Stromal cell of bone marrow (primary cell): ENCODE measurements at places on chromosomes 3 and 15.

- DNase-seq, result peak; percentile 57
Measured at GRCh38 chr3:15933439-15934139, 135.8 kb upstream of the ANKRD28 start.

DNA sequence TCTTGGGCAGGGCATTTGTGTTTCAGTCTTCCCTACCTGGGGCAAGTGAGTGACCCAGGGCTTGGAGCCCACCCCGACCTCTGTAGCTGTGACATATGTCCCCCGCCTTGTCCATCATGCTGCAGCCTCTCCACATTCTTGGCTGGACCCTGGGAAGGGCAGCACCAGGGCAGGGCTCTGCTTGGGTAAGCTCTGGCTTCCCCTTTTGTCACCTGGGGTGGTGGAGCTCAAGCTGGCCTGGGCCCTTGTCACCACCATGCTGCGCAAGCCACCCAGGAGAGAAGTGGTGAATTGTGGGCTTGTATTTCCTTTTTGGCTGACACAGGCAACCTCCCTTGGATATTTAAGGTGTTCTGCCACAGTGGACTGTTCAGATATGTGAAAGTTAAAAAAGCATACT lies 29.3 kb downstream of the SPSB4 start:
- no peak for DNase-seq

- no peak for DNase-seq
Measured at GRCh38 chr3:154884952-154885351, 195.2 kb upstream of the MME start.

DNA sequence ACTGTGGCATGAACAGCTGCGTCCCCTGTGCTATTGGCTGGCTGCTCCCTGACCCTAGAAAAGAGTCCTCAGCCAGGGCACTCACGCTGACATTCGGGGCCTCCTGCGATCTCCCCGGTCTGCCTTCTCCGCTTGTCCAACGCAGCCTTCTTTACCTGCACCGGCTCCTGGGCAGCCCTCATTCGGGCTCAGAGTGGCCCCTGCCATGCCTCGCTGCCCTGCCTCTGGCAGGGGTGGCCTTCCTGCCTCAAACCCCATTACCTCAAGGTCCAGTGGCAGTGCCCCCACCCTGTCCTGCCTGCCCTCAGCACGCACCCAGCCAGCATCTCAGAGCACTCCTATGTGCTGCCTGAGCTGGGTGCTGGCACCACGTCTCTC lies 86.5 kb downstream of the TBC1D2B start:
- no peak for DNase-seq

DNA sequence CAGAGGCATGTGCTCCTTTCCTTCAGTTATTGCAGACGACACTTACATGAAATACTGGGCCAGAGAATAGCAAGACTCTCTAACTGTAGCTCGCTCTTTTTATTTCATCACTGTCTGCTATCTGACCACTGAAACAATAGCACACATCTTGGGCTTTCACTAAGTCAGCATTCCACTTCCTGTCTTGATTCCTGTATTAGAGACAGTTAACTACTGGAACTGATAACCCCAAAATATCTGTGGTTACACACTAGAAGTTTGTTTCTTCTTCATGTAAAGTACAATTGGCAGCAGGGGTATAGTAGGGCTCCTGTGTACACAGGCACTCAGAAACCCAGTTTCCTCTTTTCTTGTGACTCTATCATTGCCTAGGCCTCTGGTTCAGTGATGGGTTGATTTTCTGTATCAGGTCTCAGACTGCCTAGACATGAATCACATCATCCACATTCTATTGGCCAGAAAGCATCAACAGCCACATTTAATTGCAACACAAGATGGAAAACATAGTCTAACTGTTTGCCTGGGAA lies 230.2 kb upstream of the CD96 start:
- no peak for DNase-seq

DNA sequence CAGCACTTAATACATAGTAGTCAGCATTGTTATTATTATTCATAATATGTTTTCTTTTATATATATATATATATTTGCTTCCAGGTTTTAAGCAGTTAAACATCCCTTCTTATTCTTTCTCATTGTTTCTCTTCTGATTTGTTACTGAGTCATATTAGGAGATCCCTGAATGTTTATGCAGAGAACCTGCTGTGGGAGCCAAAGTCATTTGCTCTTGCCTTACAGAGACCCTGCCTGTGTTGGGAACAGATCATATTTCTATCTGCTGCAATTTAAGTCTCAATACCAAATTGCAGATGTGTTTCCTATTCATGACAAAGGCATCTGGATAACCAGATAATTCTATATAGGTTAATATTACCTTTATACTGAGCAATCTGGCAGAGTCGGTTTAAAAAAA lies 323.0 kb upstream of the UMPS start:
- no peak for DNase-seq

DNA sequence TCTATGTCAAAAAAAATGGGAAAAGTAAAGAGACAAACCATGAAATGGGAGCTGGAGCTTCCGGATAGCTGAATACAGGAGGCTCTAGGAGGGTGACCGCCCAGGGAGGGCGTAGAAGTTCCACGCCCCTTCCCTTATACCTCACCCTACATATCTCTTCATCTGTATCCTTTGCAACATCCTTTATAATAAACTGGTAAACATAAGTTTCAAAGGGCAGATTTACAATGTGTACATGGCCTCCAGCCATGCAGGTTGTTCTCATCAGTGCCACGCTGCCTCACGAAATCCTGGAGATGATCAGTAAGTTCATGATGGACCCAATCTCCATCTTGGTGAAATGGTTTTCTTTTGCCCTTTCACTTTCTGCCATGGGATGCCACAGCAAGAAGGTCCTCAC lies 121.8 kb downstream of the OSBPL10 start:
- DNase-seq, result no peak

GRCh38 chr3:112629425-112629824 lies 11.5 kb downstream of the CCDC80 start:
- DNase-seq, result peak; percentile 96

DNA sequence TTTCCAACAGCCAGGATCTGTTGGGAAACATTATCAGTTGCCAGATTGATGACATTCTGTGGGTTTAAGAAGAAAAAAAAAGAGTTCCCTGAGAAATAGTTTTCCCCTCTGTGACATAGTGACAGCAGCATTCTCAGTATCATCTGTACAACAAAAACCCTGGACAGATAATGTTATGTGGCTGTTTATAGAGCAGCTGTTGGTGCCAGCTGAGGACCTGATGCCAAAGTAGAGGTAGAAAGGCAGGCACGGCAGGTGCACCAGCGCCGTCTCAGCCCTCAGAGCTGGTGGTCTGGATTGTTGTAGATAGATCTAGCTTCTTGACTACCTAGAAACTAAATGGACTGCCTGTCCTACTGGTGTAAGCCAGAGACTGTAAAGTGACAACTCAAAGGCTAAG lies 56.2 kb upstream of the FILIP1L start:
- DNase-seq, result no peak

DNA sequence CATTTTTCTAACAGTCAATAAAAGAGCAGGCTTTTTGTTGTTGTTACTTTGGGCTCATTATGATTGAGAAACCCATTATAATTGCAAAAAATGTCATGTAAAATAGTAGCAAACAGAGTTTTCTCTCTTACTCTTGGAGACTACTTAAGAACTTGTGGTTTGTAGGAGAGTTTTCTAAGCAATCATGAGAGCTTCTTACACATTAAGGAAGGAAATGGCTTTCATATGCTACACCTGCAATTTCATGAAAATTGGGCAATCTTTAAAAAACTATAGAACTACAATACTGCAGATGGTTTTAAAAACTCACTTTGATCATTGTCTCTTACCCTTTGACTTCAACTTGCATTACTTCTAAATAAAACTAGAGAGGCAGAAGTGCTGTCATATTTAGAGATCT lies 701.8 kb downstream of the ZPLD1 start:
- no peak for DNase-seq

DNA sequence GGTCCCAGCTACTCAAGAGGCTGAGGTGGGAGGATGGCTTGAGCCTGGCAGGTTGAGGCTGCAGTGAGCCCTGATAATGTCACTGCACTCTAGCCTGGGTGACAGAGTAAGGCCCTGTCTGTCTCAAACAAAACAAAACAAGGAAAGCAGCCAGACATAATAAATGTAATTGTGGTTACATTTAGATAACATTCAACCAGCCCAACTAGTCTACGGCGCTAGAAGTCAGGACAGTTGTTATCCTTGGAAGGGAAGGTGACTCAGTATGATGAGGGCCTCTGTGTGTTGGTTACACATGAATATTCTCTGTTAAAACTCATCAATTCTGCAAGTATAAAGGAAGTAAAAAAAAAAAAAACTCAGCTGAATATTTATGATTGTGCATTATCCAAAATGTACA lies 27.0 kb upstream of the CSPG5 start:
- DNase-seq, result no peak

DNA sequence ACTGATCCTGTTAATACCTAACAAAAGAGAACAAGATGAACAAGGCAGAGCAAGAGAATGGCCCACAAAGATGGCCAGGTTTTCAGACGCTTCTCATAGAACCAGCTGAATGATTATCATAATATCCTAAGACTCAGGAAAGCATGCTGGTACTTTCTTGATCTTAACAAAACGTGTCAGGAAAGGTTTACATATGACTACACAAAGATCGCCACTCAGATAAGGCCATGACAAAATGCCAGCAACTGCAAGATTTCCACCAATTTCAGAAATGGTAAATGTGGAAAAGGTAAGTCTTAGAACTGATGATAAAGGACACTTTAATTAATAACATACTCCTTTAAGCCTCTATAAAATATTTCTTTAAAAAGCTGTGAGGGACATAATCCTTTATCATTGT lies 108.8 kb downstream of the DLG1 start:
- DNase-seq, result no peak

DNA sequence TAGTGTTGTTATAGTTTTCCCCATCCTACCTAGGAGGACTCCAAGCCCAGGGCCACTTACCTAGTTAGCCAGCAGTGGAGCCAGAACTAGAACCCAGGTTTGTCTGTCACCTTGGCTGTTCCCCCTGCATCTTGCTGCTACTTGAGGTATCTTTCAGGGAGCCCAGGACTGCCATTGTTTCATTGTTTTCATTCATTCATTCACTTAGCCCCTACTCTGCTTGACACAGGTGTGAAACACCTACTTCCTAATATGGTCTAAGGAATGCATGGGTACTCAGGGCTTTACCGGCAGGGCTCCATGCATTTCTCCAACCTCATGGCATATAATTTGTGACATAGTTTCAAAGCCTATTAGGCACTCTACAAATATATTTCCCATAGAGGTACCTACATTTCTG lies 266.6 kb upstream of the TPM1 start:
- DNase-seq, result no peak

- DNase-seq, result peak; percentile 77
Measured at GRCh38 chr3:139127101-139127500, 82.4 kb upstream of the PRR23C start.

DNA sequence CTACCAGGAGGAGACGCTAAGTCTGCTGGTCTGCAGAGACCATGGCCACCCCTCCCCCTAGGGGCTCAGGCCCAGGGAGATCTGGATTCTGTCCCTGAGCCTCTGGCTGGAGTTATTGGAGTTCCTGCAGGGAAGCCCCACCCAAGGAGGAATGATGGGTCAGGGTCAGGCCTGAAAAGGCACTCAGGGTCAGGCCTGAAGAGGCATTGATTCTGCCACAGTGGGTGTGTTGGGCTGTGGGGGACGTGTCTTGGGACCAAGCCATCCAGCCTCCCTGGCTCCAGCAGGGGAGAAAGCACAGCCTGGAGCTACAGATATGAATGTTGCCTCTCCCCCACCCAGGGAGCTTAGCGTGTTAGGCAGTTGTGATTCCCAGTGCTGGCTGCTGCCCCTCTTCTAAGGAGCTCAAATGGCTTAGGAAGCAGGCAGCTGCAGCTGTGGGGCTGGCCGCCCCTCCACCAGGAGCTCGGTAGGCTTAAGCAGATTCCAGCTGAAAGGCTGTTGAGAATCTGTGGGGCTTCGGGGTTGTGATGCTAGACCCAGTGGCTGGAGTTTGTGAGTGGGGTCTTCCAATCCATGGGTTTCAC lies 176.7 kb downstream of the CHL1 start:
- DNase-seq, result no peak

- DNase-seq, result no peak
Measured at GRCh38 chr3:43073836-43074220, 32.1 kb downstream of the POMGNT2 start.

GRCh38 chr15:74752531-74752930 lies 3.9 kb downstream of the CYP1A2 start:
- peak; percentile 28 for DNase-seq

- no peak for DNase-seq
Measured at GRCh38 chr3:99393961-99394360, 244.4 kb upstream of the COL8A1 start.

DNA sequence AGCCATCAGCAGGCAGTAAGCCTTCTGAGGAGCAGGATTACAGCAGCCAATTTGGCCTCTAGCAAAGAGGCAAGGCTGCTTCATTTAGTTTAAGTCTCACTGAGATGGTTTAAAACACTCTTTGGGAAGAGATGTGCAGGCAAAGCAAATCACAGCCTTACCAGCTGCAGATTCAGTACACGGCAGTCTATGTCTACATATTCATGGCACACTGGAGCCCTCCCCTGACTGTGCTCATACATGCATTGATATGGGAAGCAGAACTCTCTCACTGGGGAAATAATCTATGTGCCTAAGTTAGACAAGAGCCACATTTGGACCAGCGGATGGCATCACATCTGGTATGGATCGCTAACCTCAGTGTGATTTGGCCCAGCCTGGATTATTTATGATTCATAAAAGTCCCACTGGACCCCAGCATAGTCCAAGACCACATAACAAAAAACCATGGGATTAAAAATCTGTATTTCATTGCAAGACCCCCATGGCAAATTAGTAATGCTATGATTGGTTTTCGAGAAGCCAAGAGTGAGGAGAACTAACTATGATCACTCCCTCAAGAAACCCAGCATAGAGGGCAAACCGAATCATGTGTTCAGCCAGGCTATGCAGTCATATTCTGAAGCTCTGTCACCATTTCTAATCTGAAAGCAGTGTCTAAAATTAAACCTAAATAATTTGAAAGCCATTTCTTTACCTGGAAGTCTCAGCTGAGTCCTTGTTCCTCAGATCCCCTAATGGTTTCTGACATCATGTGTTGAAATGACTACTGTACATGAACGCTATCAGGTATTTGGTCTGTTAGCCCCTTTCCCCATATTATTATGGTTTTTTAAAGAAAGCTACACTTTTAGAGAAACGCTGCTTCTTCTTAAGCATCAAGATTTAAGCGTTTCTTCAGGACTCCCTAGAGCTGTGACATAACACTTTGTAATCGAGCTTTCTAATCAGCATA lies 1.2 kb downstream of the PRICKLE2 start:
- DNase-seq, result no peak

DNA sequence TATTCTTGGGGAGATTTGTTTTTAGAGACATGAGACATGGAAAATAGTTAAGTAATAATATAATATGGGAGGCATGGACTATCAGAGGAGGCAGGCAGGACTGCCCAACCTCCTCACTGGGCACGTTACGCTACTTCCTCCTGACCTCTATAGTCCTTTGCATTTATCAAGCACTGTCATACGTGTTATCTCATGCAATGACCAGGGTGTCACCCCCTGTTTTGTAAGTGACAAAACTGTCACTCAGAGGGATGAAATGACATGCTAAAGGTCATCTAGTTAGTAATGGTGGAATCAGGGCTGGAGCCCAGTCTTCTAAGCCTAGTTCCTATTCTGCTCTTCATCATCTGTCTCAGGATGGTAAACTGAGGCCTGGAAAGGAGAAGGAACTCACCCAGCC lies 66.7 kb downstream of the ST6GAL1 start:
- DNase-seq, result no peak

- DNase-seq, result no peak
Measured at GRCh38 chr15:25065876-25066275, 111.1 kb downstream of the SNRPN start.
